ENCODE measurements at places on chromosomes 5 and 9. TPM values are rescaled to one million over a fixed set of nuclear protein-coding genes. Genes with fewer than 3 reads are reported as not detected.
A peak's percentile ranks its signal among the peaks of the same experiment; 100 is the strongest.

DNA sequence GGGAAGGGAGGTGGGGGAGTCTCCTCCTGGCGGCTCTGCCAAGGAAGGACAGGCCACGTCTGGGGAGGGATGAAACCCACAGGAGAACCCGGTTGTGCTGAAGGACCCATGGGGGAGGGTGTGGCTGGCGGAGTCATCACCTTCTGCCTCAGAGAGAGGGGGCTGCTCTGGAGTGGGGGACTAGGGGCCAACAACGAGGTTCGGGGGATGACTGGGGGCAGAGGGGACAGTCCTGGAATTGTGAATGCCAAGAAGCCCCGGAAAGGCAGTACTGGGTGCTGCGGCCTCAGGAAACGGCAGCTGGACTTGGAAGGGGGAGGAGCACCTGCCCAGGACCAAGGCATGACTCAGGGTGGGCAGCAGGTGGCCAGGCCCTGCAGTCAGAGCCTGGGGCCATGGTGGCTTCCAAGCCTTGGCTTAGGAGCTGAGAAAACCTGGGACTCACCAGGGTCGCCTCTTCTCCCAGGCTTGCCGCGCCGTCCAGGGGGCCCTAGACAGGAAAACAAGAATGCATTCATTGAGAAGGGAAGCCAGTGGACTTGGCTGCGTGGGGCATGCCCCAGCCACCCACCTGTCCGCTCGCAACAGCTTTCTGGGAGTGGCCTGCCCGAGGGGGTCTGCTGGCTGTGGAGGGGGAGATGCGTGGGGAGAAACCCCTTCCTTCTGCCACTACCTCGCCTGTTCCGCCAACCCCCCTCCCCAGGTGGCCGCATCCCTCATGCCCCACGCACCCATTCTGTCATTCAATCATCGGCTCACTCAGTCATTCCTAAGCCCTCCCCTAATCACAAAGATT is 74.0 kb upstream of the PHYKPL start:
- no peak for DNase-seq

- no peak for DNase-seq
These were observed 129.8 kb downstream of the GNAQ start for GRCh38 chr9:77901771-77902170.

GRCh38 chr9:104795857-104796256 is 31.9 kb downstream of the NIPSNAP3B start:
- no peak for DNase-seq

- DNase-seq, result no peak
These were observed 132.1 kb upstream of the RUSC2 start for GRCh38 chr9:35357826-35358225.

DNA sequence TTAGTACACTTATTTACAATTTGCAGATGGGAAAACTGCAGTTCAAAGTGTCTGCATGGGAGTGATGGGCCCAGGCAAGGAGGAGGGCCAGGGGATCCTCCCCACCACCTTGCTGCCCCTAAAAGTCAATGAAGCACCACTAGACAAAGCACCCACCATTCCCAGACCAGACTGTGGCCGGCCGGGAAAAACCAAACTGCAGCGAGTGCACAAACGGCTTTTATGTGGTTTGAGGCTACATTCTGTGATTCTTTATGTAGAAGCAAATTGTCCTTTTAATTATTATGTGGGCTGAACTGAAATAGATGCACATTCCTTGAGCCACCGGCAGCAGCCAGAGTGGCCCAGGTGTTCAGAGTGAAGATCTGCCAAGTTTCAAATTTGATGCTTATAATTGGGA is 585.3 kb upstream of the KLF4 start:
- no peak for DNase-seq

DNA sequence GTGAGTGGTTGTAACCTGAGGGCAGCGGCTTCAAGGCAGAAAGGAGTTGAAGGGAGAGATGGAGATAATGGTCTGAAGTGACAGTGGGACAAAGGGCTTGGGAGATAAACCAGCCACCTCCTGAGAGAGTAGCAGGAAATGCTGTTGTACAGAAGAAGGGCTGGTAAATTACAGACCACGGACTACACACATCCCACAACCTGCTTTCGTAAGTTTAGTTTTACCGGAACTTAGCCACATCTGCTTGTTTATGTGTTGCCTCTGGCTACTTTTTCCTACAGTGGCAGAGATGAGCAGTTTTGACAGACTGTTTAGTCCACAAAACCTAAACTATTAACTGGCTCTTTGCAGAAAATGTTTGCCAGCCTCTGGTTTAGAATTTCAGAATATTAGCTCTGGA is 269.5 kb downstream of the ARHGEF28 start:
- DNase-seq, result no peak

DNA sequence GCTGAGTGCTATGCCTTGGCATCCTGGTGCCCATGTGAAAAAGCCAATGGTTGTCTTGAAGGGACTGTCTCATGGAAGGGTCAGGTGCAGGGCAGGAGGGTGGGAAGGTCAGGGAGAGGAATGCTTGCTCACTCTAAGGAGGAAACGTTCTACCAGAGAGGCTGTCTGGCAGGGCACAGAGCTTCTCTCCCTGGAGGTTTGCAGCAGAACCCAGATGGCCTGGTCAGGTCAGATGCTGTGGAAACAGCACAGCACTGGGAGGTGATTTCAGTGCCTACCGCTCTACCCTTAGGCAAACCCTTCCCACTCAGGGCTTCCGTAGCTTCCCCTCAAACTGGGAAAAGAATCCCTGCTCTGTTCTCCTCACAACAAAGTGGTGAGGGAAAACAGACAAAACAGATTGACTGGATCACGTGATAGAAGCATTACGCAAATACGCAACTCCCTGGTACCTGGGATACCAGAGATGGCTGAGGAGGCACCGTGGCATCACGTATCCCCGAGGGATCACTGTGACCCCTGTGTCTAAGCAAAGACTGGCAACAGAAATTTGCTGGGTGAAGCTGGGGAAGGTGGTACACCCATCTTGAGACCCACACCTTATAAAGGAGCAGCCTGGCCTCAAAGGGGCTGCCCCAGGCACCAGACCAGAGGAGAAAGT is 3.9 kb upstream of the MGAT1 start:
- DNase-seq, result no peak

GRCh38 chr5:37921452-37921851 is 81.6 kb upstream of the GDNF start:
- DNase-seq, result peak; percentile 52

DNA sequence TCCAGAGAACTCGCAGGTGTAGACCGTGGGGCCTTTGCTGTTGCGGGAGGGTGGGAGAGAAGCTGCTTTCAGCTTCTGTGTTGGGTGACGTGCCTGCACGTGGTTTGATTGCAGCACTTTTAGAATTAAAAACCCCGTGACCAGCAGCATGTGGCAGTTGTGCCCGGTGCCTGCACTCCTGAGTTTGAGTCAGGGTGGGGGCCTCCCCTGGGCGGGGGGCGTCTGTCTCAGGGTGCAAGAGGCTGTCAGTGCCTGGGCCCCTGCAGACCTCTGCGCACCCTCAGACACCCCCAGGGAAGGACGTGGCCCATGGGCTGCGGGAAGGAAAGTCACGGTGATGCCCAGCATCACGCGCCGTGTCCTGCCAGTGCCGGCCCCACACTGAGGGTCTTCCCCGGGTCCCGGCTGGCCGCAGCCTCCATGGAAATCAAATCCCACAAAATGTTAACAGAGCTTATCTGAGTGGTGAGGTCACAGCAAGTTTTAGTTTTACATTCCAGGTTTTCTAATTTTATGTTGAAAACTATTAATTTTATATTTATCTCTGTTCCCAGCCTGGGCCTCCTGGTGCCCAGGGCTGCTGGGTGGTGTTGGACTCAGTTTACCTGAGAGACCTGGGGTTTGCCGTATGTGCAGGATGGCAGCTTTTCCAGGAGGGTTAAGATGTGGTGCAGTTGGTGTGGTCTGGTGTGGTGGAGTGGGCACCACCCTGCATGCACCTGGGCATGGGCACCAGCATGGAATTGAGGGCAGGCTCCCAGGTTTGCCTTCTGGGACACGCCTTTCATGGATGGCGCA is 33.3 kb downstream of the AHRR start:
- DNase-seq, result no peak

DNA sequence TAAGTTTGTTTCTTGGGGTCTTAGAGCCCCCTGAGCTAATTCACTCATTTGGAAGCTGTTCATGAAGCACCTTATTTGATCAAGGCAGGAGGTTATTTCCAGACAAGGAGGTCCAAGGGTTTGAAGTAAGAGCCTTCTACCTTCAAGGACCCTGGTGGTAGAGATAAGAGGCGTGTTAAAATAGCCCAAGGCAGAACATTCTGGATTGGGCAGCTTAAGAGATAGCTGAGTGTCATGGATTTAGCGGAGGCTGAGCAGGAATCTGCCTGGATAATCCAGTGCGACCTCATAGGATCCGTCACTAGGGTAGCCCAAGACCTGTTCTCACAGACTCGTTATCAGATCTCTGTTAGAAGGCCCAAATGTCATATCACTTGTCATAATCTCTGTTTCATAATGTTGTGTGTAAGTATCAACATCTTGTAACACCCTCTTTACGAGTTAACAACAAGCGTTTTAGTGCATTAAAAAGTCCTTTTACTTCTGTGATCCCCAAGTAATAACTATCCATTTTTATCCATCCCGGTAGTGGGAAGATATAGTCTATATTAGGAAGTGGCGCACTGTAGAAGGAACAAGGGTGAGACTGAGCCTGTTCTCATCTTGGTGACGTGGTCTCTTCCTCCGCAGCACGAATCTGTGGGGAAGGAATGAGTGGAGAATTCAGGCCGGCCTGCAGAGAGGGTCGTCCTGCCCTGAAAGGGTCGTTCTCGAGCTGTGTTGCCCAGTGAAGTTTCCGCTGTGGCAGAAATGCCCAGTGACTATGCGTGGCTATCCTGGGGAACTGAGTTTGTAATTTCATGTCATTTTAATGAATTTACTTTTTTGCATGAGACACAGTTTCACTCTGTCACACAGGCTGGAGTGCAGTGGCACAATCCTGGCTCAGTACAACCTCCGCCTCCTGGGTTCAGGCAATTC is 28.8 kb downstream of the SLC25A25 start:
- no peak for DNase-seq

GRCh38 chr5:146185161-146185560 is 2.7 kb upstream of the LARS1 start:
- DNase-seq, result peak; percentile 76

- peak; percentile 98 for DNase-seq
These were observed 51.9 kb downstream of the NIPAL4 start for GRCh38 chr5:157511651-157512644.

DNA sequence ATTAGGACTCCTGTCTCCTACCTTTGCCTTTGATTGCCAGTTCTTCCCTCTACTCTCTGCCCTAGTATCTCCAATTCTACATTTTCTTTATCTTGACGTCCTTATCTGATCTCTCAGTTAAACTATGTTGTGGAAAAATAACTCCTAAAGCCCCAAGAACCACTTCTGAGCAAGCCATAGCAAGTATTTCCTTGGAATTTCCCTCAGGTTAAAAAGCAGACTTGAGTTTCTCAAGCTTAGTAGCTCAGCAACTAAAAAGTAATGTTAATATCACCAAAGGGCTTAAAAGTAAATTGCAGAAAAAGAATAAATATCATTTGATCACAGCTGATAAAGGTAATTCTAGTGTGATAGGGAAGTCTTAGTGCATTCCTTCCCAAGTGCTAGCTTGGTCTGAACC is 13.2 kb upstream of the HSPB3 start:
- no peak for DNase-seq

- peak; percentile 47 for DNase-seq
These were observed at the start of gene TESK1 for GRCh38 chr9:35604578-35605350. Gene TESK1, plus strand, starts transcription at chr9:35605262. Its CDS starts 358 bp downstream, at chr9:35605620.

DNA sequence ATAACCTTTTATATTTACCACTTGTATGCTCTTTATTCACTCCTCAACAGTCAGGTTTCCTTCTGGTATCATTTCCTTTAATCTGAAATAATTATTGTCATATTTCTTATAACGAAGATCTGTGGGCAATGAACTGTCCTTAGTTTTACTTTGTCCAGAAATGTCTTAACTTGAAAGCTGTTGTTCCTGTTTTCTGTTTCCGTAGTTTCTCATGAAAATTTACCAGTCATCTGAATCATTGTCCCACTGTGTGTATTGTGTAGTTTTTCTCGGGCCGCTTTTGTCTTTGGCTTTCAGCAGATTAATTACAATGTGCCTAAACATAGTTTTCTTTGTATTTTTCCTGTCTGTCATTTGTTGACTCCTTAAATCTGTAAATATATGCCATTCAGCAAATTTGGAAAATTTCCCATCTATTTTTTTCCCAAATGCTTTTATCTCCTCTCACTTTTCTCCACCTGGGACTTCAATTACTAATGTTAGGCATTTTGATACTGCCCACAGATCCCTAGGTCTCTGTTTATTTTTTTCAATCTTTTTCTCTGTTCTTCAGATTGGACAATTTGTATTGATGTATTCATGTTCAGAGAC is 74.9 kb downstream of the PDE8B start:
- no peak for DNase-seq

DNA sequence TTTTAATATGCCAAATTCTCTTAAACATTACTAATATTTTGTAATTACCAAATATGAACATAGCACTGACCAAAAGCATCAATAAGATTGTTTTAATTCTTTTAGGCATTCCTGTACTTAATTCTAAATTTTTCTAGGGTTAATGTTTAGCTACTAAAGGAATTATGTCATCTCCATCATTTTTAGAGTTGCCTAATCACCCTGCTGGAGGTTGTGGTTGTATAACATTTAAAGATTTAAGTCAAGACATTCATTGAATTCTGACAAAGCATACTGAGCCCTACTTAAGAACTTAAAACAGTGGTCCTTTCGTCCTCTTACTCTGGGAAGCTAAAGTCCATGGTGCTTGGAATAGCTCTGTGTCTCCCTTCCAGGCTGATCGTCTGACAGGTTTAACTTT is 28.1 kb upstream of the DAB2 start:
- DNase-seq, result no peak

DNA sequence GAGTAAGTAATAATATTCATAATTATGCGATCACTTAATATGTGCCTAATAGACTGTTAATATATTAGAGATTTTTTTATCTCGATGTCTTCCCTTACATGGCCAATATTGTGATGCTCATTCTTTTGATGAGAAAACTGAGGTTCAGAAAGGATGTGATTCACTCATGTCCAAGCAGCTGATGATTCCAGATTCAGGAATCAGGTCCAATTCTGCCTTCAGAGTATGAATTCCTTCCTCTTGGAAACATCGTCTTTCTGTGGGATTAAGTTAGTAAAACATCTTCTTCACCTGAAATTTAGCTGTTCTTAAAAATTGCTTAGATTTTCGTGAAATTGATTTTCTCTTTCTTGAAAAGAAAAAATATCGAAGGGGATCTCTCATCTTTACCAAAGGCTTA is 242.5 kb upstream of the RFX3 start:
- DNase-seq, result no peak

GRCh38 chr5:7320701-7321301 is 75.1 kb upstream of the ADCY2 start:
- DNase-seq, result no peak

OCLN gene
- 4.0 TPM for total RNA-seq

SLC36A2 gene
- total RNA-seq, result not detected

SV2C gene
- not detected for total RNA-seq

ZNF879 gene
- 0.53 TPM for total RNA-seq

HIGD2A gene
- total RNA-seq, result 320 TPM

ZDHHC21 gene
- 5.8 TPM for total RNA-seq

BTNL9 gene
- 1.3 TPM for total RNA-seq

GOLM1 gene
- 47.3 TPM for total RNA-seq

ZNF618 gene
- total RNA-seq, result 2.2 TPM

FOXD4 gene
- total RNA-seq, result 1.2 TPM

ERMP1 gene
- total RNA-seq, result 11.4 TPM

Data from HT1080 (cell line).